ENCODE measurements at places on chromosomes 12 and 14.

DNA sequence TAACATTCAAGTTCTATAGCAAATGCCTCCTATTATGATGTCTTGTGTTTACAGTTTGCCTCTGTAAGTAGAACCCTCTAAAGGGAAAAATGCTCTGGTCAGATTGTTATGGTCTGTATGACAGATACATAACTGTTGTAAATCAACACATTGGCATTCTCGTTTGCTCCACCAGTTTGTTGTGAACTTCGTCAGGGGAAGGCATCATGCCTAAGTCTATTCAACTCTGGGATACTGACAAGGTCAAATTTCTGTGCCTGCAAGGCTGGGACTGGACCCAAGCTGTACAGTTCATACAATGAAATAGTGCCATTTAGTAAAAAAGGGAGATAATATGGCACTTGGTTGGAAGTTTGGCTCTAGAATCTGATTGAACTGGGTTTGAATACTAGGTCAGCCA, 392.3 kb downstream of the RAD51B start:
- no peak for DNase-seq

DNA sequence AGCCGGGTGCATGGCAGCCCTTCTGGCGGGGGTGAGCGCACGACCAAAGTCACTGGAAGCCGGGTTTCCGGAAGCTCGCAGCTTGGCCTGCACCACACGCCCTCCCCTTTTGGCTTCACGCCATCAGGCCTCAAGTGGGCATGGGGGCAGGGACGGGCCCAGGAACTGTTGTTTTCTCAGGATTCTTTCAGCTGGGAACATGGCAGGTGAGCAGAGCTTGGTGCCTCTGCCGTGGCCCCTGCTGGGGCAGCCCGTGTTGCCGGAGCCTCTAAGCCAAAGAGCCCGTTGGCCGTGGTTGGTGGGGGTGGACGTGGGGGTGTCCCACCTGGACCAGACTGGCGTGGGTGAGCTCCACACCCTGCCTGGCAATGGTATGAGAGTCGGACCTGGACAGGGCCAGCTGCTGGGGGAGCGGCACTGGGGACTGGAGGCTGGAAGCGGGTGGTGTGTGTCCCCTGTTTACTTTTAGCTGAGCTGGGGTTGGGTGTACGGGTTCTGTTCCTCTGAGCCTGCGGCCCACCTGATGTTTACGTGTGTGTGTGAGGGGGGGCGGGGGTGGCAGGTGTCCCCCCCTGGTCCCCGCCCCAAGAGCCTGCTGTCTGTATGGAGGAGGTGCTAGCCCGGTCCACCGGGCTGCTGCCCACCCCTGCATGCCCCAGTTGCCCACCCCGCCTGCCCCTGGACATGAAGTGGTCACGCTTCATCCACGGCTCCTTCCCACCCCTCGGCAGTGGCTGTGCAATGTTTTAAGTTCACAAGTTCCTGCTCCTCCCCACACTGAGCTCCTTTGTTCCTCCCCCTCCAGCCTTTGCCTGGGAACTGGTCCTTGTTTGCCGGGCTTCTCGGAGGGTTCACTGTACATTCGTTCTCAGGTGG, 28.7 kb upstream of the PLD4 start:
- DNase-seq, result no peak

DNA sequence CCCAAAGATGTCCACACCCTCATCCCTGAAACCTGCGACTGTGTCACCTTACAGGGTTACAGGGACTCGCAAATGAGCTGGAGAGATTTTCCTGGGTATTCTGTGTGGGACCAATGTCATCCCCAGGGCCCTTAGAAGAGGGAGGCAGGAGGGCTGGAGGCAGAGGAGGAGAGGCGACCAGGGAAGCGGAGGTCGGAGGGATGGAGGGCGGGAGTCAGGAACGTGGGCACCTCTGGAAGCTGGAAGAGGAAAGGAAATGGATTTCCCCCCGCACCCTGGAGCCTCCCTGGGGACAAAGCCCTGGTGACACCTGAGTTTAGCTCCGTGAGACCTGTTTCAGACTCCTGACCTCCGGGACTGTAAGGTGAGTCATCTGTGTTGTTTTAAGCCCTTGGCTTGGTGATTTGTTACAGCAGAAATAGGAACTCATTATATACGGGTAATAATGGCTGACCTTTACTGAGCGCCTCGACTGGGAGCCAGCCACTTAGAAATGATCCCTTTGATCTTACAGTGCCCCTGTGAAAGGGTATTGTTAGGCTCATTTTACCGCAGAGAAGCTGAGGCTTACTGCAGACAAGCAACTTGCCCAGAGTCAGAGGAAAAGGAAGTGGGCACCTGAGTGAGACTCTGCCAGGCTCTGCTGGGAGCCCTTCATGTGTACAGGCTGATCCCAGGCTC, 29.3 kb upstream of the FZD10 start:
- DNase-seq, result no peak

GRCh38 chr12:26182377-26182776, 13.0 kb upstream of the SSPN start:
- no peak for DNase-seq

GRCh38 chr12:26971963-26972362, 33.7 kb downstream of the FGFR1OP2 start:
- peak; percentile 29 for DNase-seq

DNA sequence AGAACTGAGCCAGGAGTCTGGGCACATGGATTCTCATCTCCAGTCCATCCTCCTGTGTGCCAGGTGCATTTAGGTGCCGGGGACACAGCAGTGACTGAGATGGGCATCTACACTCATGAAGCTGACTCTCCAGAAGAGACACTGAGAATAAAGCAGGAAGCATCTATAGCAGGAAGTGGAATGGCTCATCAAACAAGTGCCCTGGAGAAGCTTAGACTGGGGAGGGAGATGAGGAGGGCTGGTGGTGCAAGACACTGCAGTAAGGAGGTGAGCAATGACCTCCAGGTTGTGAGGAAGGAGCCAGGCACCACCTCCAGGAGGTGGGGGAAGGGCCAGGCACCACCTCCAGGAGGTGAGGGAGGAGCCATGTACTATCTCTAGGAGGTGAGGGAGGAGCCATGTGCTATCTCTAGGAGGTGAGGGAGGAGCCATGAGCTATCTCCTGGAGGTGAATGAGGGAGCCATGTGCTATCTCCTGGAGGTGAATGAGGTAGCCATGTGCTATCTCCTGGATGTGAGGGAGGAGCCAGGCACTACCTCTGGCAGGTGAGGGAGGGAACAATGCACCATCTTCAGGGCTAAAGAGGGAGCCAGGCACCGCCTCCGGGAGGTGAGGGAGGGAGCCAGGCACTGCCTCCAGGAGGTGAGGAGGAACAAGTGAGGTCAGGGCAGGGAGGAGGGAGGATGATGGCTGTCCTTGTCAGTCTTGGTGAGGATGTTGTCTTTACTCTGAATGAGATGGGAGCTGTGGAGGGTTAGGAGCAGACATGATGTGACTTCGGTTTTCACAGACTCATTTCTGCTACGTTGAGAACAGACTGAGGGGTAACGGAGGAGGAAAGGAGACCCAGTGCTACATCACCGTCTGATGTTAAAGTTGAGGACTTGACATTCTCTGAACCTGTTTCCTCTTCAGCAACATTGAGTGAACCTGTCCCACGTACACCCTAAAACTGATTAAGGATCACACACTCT, 961.9 kb upstream of the TMEM132C start:
- DNase-seq, result no peak

DNA sequence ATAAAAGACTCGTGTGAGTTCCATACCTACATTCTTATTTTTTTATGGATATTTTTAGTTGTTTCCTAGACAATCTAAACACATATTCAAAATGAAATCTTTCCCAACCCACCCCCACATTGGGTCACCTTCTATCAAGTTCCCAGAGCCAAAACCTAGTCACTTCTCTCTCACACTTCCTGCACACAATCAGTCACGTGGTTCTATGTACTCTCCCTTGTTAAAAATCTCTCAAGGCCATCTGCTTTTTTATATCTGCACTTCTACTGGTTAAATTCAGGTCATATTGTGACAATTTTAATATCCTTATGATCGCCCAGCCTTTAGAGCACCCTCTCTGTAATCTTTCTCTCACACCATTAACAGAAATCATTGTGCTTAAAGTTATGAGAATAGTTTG, 175.0 kb upstream of the SYT10 start:
- DNase-seq, result no peak

GRCh38 chr14:72998252-72998903, 28.5 kb downstream of the ZFYVE1 start:
- DNase-seq, result no peak

GRCh38 chr14:55556929-55557623, 22.9 kb upstream of the KTN1 start:
- no peak for DNase-seq

DNA sequence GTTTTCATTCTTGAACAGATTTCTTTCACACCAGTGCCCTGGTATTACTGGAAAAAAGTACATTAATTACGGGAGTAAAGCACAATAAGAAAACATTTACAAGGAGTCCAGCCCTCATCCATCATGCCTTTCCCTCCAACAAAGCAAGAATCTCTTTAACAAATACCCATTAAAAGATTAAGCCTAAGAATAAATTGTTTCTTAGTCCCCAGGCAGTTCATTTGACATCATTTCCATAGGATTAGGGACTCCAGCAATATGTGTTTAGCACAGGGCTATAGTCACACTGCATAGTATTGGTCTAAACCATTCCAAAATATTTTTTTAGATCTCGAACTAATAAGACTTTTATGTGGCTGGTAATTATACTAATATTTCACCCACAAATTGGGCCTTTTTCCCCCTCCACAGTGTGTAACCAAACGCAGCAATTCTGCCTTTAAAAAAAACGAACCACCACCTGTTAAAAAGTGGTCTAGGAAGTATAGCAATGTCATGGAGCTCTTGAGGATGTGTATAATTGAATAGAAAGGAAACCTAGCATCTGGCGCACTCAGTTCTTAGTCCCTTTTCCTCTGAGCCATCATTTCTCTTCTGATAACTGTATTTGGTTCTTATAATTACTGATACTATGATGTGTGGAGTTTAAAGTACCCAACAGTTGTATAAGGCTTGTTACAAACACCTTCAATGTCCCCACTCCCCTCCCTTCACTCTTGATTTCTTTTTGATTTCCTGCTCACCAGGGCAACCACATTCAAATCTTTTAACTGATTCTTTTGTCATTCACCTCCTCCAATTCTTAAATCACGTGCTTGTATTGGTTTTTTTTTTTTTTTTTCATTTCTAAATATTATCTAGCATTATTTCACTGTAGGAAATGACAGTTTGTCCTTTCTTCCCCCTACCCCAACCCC, 138.7 kb downstream of the ETV6 start:
- no peak for DNase-seq

DNA sequence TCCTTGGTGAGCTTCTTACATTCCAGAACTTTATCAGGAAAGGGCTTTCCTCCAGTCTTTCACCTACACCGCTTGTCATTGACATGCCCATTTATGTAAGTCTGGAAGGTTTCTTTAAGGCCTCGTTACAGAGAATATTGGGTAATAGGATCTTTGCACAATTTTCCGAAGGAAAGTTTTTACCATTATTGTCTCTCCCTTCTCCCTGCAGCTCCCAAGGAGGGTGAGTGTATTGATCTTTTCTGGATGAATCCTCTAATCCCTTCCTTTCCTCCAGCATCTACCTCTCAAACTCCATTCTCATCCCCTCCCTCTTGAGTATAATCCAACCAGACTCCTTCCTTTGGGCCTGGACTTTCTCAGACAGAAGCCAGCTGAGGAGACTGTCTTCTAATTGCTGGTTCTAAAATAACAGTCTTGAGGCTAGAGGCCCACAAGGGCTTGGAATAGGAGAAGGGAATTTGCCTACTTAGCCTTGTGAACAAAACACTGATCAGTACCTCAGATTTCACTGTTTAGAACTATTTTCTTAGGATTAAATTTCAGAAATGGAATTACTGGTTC, 21.8 kb downstream of the WNK1 start:
- no peak for DNase-seq

GRCh38 chr12:76158518-76159321, 74.2 kb upstream of the NAP1L1 start:
- peak; percentile 63 for DNase-seq

DNA sequence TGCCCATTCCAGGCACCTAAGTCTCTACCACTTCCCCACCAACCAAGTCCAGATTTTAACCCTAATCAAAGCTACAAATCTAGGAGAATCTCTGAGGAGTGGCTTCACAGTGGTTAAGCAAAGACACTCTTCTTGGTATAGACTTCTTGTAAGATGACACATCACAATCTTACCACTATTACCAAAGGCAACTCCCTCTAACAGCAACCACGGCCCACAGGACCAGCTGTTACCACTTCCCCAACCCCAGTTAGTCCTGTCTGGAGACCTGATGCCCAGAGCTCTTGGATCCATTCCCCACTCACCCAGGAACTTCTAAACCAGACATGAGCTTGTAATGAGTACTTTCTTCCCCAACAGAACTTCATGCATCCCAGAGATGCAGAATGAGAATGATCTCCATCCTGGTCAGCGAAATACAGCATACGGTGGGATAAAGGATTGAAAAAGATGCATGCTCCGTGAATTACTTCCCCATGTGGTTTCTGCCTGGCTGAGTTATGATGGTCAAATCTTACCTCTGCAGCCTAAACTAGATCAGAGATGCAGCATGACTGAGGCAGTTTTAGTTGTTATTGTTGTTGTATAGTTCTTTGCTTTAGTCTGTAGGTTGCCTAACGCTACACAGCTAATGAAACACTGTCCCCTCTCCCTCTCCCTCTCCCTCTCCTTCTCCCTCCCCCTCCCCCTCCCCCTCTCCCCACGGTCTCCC, 87.7 kb upstream of the FOXN3 start:
- DNase-seq, result peak; percentile 11

GRCh38 chr12:94078736-94079509, 69.5 kb upstream of the PLXNC1 start:
- no peak for DNase-seq

DNA sequence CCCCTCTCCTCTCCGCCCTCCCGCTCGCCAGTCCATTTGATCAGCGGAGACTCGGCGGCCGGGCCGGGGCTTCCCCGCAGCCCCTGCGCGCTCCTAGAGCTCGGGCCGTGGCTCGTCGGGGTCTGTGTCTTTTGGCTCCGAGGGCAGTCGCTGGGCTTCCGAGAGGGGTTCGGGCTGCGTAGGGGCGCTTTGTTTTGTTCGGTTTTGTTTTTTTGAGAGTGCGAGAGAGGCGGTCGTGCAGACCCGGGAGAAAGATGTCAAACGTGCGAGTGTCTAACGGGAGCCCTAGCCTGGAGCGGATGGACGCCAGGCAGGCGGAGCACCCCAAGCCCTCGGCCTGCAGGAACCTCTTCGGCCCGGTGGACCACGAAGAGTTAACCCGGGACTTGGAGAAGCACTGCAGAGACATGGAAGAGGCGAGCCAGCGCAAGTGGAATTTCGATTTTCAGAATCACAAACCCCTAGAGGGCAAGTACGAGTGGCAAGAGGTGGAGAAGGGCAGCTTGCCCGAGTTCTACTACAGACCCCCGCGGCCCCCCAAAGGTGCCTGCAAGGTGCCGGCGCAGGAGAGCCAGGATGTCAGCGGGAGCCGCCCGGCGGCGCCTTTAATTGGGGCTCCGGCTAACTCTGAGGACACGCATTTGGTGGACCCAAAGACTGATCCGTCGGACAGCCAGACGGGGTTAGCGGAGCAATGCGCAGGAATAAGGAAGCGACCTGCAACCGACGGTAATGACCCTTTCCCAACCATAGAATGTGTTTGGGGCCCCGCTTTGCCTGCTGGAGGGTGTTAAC, 615 bp downstream of the CDKN1B start:
- no peak for DNase-seq

- no peak for DNase-seq
These were observed 21.9 kb downstream of the RNFT2 start for GRCh38 chr12:116759783-116760621.
